Stimulated activated CD4-positive, alpha-beta T cell treated with anti-CD3 and anti-CD28 coated beads, Interleukin-2, amount 100 ng/mL, for 4 hours (primary cell): ENCODE measurements at places on chromosomes 6 and 20.

- no peak for DNase-seq
Measured at GRCh38 chr6:144075875-144076274, 19.5 kb downstream of the SF3B5 start.

DNA sequence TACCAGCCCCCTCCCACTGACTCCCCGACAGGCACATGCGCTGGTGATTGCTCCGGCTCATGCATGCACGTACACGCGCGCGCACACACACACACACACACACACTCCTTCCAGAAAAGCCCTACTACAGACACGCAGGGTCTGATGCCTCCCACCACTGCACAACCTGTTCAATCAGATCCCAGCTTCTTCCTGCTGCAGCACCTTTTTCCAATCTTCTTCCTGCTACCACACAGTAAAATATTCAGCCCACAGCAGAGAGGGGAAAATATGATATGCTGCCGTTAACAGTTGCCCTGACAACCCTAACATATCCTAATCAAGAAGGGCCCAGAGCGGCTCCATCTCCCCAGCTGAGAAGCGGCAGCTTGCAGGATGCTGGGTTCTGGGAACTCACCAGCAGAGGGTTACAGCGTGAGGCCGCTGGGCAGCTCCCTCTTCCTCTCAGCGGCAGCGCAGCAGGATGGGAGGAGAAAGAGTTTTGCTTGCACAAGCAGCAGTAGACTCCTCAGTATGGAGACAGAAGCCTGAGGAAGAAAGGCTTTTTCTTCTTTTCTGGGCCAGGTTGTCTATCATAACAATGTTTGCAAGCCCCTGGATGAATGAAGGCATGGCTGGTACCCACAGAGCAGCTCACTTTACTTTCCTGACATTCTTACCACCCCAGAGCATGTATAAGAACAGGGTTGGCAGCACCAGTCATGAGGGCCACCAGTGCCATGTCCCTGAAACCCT, 23.9 kb downstream of the MAP7 start:
- DNase-seq = no peak

DNA sequence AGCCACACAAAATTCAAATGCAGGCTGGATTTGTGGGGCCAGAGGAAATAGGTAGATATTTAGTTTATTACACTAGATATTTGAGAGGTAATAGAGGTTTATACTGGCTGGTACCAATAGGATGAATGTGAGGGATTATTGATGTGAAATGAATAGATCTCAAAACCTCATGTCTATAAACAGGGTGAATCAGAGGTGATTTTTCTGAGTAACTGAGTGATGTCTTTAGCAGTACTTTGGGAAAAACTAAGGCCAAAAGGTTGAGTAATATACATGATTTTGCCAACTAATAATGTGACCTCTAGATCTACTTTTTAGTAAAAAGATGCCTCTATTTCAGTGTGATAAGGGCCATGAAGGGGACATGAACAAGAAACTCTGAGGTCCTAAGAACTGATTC, 86.8 kb downstream of the HAO1 start:
- no peak for DNase-seq

DNA sequence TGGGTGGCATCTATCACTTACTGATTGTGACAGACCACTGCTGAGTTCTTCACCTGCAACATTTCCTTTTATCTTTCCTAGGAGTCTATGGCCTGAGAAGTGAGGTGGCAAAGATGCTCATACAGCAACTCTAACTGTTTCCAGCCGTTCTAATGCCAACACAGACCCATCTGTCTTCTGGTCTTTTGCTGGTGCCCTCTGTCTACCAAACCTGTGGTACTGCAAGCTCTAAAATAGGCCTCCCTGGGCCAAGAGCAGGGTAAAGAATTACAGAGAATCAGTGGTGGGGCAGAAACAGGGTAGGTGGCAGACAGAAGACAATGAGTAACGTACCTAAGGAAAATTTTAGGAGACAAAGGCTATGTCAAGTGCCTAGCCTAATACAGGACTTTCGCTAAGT, 611.0 kb upstream of the FLRT3 start:
- no peak for DNase-seq

GRCh38 chr20:5090191-5090590, 29.6 kb downstream of the PCNA start:
- DNase-seq = no peak

DNA sequence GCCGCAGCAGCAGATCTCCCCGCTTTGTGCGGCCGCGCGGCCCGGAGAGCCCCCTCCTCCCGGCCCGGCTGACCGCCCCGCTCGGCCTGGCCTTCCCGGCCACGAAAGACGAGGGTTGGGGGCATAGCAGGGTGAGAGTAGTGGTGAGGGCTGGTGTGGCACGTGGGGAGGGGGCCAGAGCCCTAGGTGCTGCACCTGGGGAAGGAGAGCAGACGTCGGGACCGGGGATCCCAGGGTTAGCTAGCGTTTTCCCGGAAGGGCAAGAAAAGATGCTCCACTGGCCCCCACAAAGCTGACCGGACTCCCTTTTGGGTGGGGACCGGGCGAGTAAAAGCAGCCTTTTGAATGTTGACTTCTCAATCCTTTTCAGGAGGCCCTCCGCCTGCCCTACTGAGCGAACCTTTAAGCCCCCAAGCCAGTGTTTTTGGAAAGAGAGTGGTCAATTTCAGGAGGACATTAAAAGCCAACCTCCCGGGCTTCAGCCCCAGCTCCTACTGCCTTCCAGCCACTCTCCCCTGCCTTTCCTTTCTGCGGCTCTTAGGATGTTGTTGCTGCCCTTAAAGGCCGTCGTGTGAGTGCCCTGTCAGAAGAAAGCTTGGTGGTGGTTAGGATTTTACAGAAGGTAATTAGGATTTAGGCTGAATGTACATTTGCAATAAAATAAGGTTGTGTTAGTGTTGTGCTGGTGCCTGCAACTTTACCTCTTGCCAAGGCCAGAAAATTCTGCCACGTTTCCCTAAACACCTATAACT, 648 bp upstream of the BACH2 start:
- DNase-seq = no peak
